ENCODE measurements at places on chromosomes 3 and 15.
A peak's percentile ranks its signal among the peaks of the same experiment; 100 is the strongest.

DNA sequence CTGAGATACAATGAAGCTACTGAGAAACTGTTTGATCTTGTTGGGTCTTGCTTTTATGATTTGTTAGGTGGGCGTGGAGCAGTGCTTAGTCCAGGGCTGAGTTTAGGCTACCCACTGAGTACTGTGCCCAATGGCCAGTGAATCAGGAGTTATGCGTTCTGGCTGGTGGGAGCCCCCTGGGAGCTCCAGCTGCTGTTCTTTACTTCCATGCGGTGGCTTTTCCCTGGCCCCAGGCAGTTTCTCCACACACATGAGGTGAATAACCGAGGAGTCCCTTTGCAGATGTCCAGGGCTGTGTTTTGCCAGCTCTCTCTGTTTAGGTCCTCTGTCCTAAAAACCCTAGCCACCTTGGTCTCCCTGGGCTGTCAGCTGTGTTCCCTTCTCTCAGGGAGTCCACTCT is 106.5 kb downstream of the KLF13 start:
- no peak for DNase-seq

DNA sequence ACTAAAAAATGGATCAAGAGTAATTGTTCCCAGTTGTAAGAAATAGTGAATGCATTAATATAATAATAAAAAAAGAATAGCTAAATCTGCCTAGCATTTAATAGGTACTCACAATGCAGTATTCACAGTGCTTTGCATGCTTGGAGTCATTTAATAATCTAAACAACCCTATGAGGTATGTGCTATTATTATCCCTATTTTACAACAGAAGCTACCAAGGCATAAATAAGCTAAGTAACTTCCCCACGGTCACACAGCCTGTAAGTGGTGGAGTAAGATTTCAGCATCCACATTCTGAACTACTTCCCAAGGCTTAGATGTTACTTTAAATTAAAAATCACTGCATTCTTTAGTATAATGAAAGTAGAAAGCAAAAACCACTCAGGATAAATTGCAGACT is 102.9 kb downstream of the PLCH1 start:
- no peak for DNase-seq

DNA sequence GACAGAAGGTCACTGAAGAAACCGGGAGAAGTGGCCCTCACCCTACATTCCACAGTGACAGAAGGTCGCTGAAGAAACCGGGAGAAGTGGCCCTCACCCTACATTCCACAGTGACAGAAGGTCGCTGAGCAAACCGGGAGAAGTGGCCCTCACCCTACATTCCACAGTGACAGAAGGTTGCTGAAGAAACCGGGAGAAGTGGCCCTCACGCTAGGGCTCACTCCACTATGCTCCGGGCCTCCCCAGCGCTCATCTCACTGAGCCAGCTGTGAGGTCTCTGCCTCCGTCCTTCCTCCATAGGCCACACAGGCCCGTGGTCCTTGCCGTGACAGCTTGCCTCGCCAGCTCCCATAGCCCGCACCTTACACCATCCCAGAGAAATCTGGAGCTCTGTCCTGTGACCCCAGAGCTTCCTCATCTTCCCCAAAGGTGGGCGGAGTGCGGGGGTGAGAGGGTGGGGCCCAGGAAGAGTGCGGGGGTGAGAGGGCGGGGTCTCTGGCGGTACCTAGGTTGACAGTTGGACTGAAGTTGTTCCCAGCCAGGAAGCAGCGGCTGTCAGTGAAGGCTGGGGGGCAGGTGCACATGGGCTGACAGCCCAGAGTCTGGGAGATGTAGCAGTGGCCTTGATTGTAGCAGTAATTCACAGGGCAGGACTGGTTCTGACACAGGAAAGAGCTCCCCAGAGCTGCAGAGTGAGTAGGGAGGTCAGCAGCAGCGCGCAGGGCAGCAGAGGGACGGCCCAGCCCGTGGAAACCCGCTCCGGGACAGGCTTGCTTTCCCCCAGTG is 32.0 kb downstream of the MUC20 start:
- no peak for DNase-seq

DNA sequence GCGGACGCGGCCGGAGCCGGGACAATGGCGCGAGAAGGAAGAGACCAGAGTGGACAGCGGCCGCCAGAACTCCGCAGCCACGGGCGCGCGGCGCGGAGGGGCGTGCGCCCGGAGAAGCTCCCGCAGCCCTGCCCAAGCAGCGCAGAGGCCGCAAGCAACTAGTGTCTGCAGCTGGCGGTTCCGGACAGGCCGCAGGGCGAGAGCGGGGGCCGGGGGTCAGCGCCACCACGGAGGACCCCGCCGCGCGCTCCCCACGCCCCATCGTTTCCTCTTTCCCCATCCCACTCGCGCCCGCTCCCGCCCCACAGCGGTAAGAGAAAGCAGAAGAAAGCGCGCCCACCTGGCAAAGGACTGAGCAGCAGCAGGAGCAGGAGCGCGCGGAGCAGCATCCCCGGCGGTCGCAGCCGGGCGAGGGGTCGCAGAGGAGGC is 440 bp downstream of the PRTG start:
- DNase-seq: peak; percentile 18

GRCh38 chr3:152556731-152557254 is 278.1 kb upstream of the P2RY1 start:
- no peak for DNase-seq

- DNase-seq: no peak
Observed at GRCh38 chr15:97791824-97792792, 168.4 kb upstream of the ARRDC4 start.

GRCh38 chr15:64185146-64185911 is 22.5 kb upstream of the PPIB start:
- DNase-seq: no peak

DNA sequence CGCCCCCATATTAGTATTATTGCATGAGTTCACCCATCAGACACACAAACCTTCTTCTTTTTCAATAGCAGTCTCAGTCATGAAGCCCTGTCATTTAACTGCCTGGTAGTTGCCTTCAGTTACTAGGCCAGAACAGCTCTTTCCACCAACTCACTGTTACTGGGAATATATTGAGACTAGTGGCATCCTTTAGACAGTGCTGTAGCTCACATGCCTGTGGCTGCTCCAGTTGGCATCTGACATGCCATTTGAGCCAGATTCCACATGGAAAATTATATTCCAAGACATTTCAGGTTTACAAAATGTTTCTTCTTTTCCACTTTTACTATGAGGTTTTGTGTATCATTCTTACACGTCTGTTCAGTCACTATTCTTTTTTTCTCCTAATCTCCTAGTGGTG is 146.1 kb downstream of the GHSR start:
- DNase-seq: no peak

GRCh38 chr3:63557912-63558311 is 94.6 kb upstream of the SNTN start:
- DNase-seq: no peak

DNA sequence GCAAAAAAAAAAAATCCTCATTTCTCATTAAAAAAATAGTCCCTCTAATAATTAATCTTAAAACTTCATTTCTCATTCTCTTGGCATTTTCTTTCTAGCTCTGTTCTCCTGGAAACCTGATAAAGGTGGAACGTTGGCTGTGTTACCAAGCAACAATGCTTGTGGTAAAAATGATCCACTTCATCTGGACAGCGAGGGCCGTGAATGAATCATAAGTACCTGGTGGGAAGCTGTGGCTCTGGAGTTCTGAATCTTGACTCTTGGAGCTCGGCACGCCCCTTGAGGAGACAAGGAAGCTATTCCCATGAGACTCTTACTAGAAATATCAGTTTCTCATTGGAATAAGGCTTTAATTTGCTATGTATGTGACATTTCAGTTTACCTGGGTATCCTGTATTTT is 32.5 kb downstream of the BCL2L10 start:
- no peak for DNase-seq

- DNase-seq: no peak
Observed at GRCh38 chr3:71252466-71252865, 331.1 kb downstream of the FOXP1 start.

- no peak for DNase-seq
Observed at GRCh38 chr15:31248263-31248662, 78.4 kb upstream of the KLF13 start.

GRCh38 chr3:179268400-179269051 is 17.6 kb upstream of the KCNMB3 start:
- no peak for DNase-seq

DNA sequence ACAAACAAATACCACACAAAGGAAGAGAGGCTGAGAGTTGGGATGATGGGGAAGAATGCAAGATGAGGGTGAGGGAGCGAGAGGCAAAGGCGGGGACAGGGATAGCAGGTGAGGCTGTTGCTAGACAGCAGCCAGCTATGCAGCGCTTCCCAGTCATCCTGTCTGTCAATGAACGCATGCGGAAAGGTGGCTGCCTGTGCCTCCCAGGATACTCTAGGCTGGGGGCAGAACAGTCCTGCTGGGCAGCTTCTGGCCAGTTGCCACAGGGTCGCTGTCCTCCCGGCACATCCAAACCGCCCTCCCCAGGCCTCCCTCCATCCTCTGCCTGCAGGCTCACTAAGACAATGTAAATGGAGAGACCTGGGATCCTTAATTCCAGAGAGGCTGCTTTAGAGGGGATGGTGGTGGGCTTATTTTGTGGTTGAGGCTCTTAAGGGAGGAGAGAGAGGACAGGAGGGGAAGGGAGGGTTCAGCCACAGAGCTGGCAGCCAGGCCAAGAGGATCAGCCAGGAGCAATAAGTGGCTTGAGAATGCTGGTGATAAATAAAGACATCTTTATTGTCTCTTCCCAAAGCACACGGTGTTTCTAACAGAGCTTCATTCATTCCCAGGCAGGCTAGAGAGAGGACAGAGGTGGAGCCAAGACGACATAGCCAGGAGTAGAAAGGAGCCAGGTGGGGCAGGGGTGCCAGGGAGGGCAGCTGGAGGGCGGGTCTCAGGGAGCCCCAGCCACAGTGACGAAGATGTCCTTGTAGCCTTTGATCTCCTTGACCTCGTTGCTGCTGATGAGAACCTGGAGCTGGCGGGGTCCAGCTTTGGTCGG is 9.2 kb upstream of the TGM5 start:
- no peak for DNase-seq

- no peak for DNase-seq
Observed at GRCh38 chr3:56355570-56356185, 112.6 kb downstream of the ERC2 start.

DNA sequence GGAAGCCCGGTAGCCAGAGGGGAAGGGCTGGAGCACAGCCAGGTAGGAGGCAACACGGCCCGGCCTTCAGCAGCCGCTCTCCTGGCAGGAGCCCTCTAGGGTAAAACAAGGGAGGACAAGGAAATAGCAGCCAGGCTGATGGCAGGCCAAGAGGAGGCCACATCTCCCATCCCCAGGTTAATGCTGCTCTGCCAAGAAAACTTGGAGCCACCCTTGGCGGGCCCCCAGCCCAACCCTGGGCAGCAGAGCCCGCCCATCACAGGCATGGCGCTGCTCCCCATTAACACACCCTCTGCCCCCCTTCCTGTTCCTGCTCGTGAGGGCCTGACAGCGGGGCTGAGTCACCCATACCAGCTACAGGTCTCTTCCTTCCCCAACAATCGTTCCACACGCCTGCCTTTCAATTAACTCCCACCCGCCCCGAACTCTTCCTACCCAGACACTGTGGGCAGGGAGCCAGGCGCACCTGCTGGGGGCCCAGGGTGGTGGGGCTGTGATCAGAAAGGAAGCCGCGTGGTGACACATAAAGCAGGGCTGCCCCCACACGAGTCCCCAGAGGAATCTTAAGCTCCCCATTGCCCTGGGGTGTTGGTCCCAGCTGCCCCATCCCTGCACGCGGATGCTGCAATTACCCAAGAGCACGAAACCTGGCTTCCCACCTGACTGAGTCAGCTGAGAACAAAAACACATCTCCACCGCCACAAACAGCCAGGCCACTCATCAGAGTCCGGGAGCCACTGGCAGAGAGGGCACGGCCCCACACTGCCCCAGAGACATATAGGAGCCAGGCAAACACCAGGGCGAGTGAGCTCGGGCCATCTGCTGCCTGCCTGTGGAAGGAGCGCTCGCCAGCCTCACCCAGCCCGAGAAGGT is at the start of gene C15orf62:
Gene C15orf62, plus strand, starts transcription at position 707 of the 873 bp plus-strand sequence. CDS start 516 bp downstream, outside the sequence.
- peak; percentile 37 for DNase-seq

DNA sequence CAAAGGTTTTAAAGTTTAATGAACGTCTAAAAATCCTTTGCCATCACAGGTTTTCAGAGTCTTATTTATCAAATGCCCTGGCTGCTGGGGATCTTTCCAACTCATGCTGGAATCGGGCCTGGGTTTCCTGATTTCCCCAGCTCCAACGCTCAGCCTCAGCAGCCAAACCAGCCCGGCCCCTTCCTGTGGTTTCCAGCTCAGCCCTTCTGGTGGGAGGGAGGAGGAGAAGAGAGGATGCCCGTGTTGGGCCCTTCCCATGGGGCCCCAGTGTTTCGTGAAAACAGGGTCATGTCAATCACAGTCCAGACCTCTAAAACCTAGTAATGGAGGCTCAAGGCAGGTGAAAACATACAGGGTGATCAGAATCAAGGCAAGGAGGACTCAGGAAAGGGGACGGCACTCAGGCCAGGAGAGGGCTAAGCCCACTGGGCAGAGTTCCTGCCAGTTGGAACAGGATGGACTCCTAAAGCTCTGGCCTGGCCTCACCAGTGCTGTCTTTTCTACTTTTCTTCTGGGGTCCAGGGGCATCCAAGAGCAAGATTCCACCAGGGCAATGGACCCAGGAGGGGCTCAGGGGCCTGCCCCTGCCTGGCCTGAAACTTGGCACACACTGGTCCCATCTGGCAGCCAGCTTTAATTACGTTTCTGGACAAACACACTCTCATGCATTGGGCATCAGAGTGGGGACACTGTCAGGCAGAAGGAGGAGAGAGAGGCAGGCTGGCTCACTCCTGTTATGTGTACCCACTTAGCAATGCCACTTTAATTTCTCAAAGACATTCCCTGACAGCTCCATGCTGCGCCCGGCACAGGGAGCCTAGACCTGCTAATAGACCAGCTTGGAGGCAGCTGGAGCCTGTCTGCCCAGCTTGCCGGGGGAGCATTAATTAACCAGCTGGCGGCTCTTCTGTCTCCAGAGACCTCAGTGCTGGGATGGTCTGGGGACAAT is 194.6 kb downstream of the FAM43A start:
- DNase-seq: no peak

DNA sequence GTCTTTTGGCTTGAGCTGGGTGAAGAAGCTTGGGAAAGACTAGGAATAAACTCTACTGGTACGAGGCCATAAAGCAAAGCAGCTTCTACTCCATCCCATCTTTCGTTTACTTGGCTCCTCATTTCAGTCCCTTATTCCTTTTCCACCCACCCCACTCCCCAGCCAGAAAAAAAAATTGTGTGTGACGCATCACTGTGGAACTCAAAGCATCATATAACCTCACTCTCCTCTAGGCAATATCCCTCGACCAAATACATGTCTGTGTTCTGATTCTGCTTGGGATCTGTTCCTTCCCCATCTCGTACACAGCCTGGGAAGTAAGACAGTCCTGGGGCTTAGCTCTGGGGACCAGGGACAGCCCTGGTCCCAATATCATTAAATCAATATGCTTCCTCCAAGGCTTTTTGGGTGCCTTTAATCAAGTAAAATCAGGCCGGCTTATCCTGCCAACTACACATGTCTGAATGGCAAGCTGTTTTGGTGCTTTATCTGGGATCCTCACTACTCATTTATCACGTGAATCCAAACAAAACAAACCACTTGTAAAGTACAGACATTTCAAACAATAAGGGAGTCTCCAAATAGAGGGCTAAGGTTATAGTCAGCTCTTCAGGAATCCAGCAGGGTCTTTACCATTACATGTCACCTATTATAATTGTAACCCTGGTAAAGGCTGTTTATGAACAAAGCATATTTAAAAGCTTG is 74.9 kb upstream of the ZBED2 start:
- no peak for DNase-seq

GRCh38 chr3:98021830-98022560 is 13.1 kb downstream of the GABRR3 start:
- no peak for DNase-seq

- no peak for DNase-seq
Observed at GRCh38 chr3:135487261-135487660, 478.3 kb upstream of the PPP2R3A start.

GRCh38 chr15:99105514-99106341 is 848 bp downstream of the SYNM start:
- DNase-seq: peak; percentile 53
